NCI-H510A treated with DMSO at 0.1 percent for 48 hours (cell line): ENCODE measurements at places on chromosomes 1 and 21.
A peak's percentile ranks its signal among the peaks of the same experiment; 100 is the strongest.

DNA sequence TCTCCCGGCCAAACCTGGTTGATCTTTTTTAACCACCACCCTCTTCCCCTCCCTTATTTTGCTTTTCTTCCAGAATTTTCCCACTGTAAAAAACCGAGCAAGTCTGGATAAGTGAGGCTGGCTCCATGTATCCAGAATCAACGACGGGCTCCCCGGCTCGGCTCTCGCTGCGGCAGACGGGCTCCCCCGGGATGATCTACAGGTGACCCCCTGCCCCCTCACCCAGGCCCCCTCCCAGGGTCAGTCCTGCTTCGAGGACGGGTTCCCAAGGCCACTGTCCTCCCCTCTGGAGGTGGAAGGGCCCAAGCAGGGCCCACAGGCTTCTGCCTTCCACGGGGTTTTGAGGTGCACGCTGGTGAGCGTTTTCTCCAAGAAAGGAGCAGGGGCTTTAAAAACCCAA is 5.2 kb upstream of the KCNAB2 start:
- DNase-seq, result no peak

DNA sequence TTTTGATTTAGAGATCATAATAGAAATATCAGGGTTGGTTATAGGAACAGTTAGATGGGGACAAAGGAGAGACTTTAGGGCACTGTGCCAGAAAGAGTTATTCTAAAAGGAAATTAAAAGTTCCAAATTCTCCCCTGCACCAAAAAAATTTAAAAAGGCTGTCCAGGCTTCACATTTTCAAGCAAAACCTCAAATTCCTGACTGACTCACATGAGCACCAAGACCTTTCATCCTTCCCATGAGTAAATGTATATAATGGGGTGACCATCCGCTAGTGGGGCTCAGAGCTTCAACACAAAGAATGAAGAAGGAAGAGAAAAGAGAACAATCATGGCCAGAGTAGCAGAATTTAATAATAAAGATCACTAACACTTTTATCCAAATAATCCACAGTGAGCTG is 131.6 kb upstream of the MROH9 start:
- DNase-seq, result no peak

DNA sequence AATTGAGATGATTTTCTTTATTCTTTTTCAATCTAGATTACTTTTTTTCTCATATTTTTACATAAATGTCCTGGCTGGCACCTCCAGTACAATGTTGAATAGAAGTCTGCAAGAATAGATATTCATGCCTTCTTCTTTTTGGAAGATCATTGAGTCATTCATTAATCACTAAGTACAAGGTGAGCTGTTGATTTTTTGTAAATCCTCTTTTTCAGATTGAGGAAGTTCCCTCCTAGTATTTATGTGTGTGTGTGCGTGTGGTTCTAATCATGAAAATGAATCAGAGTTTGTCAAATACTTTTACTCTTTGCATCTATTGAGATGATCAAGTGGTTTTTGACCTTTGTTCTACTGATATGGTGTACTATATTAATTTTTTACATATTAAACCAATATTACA is 859.3 kb downstream of the KCNT2 start:
- DNase-seq, result peak; percentile 3

- no peak for DNase-seq
Measured at GRCh38 chr1:150688763-150689162, 8.2 kb downstream of the GOLPH3L start.

GRCh38 chr1:25683177-25683576 is 66.6 kb downstream of the MAN1C1 start:
- DNase-seq, result no peak

DNA sequence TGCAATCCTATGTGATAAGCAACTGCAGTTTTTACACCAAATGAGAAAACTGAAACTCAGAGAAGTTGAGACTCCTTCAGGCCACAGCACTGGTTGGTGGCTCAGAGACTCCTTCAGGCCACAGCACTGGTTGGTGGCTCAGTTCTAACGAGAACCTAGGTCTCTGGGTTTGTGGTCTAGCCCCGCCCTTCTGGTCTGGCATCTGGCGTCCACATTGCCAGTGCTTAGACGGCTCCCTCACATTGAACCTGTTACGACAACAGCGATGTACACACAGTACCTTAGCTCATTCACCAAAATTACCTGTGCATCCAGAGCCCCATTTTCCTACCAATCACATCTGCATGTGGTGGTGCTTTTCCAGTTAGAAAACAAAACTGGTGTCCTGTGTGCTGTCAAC is 66.1 kb downstream of the NID1 start:
- DNase-seq, result no peak

DNA sequence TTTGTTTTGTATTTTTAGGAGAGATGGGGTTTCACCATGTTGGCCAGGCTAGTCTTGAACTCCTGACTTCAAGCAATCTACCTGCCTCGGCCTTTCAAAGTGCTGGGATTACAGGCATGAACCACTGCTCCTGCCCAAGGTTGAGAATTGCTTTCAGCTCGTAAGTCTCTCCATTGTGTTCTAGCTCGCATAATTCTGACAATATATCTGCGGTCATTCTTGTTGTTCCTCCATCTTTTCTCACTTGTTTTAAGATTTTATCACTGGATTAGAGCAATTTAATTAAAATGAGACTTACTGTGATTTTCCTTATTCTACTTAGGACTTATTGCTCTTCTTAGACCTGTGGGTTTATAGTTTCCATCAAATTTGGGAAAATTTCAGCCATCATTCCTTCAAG is 102.9 kb downstream of the AHCTF1 start:
- DNase-seq, result no peak

- peak; percentile 24 for DNase-seq
Measured at GRCh38 chr1:233543338-233544255, 70.3 kb upstream of the KCNK1 start.

DNA sequence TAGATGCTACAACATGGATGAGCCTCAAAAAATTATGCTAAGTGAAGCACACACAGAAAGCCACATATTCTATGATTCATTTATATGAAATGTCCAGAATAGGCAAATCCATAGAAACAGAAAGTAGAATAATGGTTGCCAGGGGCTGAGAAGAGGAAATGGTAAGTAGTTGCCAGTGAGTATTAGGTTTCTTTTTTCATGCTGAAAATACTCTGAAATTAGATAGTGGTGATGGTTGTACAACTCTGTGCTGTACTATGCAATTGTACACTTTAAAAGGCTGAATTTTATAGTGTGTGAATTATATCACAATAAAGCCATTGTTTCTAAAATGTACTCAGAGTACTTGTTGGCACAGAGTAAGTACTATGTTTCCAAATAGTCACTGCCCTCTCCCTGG is 15.5 kb upstream of the GFI1 start:
- no peak for DNase-seq

GRCh38 chr1:97797403-97798183 is 123.2 kb downstream of the DPYD start:
- DNase-seq, result no peak

DNA sequence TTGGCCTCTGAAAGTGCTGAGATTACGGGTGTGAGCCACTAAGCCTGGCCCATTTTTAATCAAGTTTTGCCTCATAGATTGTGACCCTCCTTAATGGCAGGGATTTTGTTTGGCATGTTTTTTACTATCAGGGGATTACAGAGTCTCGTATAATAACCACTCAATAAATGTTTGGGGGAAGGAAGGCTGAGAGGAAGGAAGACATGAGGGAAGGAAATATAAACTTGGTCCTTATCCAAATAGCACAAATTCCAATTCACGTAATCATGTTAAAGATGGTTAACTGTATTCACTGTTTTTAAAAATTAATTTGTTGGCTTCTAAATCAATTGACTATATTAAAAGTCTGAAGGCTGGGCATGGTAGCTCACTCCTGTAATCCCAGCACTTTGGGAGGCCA is 30.9 kb upstream of the SERTAD4 start:
- no peak for DNase-seq

DNA sequence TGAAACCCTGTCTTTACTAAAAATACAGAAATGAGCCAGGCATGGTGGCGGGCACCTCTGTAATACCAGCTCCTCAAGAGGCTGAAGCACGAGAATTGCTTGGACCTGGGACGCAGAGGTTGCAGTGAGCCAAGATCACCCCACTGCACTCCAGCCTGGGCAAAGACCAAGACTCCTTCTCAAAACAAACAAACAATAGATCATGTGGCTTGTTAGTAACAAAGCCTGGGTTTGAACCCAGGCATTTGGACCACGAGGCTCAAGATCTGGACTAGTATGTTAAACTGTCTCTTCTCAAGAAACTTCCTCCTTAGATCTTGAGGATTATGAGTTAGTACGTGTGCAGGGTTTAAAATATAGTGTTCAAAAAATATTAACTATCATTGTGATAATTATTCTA is 1.6 kb downstream of the INPP5B start:
- DNase-seq, result no peak

GRCh38 chr1:109609881-109610280 is 9.5 kb downstream of the GNAT2 start:
- DNase-seq, result no peak

GRCh38 chr21:36763305-36763704 is 64.4 kb downstream of the SIM2 start:
- no peak for DNase-seq

- no peak for DNase-seq
Measured at GRCh38 chr21:34107606-34108005, 34.2 kb downstream of the MRPS6 start.

- DNase-seq, result no peak
Measured at GRCh38 chr1:53599481-53599880, 139.5 kb downstream of the GLIS1 start.

GRCh38 chr1:169486281-169487051 is 722 bp upstream of the SLC19A2 start:
- no peak for DNase-seq

- no peak for DNase-seq
Measured at GRCh38 chr1:190140644-190141043, 337.0 kb downstream of the BRINP3 start.

- DNase-seq, result no peak
Measured at GRCh38 chr1:90709535-90709934, 7.6 kb downstream of the BARHL2 start.

- DNase-seq, result no peak
Measured at GRCh38 chr1:228968891-228969606, 233.8 kb downstream of the RHOU start.

DNA sequence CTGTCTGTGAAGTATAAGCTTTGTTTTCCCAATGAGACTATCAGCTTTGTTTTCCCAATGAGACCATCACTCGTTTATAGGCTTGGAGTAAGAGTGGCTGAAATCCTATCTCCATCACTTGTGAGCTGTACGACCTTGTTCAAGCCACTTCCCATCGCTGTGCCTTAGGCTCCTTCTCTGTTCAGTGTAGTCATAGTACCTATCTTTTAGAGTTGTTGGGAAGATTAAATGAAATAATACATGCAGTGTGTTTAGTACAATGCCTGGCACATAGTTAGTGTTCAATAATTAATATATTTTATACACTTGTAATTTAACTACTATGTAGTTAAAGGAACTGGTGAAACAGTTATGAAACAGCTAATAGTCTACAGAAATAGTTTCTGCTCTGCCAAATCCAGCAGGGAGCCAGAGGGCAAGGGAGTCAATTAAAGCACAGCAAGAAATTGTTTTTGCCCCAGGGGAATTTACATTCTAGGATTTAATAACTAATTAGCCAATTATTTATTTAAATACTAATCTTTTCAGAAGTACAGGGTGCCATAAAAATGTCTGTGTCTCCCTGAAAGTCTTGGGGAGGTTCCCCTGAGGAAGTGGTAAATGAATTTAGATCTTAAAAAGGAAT is 139.3 kb upstream of the HMCN1 start:
- DNase-seq, result no peak
